ENCODE measurements at places on chromosomes 11 and 22.

DNA sequence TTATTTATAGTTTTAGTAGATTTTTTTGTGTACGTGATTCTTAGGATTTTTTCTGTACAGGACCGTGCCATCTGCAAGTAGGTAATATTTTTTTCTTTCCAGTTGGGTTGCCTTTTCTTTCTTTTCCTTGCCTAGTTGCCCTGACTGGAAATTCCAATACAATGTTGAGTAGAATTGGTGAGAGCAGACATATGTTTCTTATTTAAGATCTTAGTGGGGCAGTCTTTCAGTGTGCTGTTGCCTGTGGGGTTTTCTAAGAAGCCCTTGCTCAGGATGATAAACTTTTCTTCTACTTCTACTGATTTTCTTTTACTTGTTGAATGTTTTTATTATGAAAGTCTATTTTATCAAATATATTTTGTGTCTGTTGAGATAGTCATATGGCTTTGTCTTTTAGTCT is 33.0 kb downstream of the ATXN10 start:
- DNase-seq: no peak

GRCh38 chr11:83019888-83020579 is 51.7 kb downstream of the RAB30 start:
- peak; percentile 46 for DNase-seq

DNA sequence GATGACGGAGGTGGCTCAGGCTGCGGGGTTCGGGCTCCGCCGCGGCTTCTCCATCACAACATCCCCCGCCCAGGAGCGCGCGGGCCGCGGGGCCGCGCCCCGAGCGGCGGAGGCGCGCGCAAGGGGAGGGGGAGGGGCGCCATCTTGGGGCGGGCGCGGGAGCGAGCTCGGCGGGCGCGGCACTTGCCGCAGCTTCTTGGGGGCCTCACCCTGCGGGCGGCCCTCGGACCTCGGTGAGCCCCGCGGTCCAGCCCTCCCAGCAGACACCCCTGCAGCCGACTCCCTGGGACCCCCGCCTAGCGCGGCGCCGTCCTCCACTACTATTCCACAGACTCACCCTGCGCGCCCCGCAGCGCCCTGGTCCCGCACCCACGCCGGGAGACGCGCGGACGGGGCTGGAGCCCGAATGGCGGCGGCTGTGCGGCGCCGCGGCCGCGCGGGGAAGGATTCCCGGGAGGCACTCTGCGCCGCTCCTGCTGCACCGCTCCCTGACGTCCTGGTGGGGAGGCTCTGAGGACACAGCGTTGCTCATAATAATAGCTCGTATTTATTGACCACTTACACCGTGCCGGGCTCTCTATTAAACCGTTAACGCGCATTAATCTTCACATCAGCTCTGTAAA is at the start of gene APBB1:
Gene APBB1 (minus strand): TSS at position 86 of the 623 bp plus-strand sequence. CDS start 7,747 bp downstream, outside the sequence.
- peak; percentile 72 for DNase-seq

- no peak for DNase-seq
Observed at GRCh38 chr11:34254011-34254410, 103.8 kb downstream of the ABTB2 start.

DNA sequence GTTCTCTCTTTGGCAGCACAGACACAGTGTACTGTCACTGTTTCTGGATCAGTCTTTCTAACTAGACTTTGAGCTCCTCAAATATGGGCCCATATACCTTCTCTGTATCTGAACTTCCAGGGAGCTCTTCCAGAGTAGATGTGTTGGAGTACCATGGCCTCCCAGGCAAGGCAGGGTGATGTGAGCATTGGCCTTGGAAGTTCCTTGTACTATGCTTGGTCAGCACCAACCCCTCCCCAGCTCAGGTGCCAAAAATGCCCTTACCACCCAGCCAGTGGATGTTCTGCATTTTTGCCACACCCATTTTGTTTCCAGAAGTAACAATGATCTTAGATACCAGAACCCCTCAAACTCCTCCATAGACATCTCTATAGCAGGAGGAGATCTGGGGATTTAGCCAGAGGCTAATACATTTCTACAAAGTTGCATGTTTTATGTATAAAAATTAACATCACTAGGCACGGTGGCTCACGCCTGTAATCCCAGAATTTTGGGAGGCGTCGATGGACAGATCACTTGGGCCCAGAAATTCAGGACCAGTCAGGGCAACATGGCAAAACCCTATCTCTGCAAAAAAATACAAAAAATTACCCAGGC is 132.7 kb downstream of the CCDC81 start:
- DNase-seq: no peak

- no peak for DNase-seq
Observed at GRCh38 chr11:21430537-21430936, 761.2 kb downstream of the NELL1 start.

DNA sequence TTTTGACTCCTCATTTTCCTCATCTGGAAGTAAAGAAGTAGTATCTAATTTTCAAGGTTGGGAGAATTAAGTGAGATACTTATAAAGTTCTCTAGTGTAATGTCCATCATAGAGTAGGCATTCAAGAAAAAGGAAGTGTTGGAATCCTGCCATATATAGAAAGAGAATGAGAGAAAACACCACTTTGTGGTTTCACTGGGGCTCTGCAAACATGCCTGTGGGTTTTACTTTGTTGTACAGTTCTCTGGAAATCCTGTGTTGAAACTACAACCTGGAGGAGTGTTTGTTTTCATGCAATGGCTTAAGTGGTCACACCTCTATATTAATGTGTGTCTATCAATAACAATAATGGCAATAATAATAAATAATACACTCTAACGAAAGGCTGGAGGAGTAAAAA is 741.7 kb downstream of the NELL1 start:
- no peak for DNase-seq

DNA sequence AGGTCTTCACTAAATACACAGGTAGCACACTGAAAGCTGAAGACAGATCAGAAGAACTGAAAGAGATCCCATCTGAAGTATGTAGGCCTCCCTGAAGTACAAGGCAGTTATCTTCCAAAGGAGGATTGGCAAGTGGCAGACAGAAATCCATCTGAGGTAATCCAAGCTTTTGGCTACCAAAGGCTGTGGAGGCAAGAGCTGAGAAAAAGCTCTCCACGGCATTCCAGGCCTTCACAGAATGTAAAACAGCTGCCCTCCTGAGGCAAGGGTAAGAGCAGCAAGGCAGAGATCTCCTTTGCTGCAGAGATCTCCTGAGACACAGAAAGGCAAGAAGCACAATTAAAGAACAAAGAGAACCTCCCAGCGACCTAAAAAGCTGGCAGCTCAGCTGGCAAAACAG is 19.1 kb downstream of the PIK3C2A start:
- DNase-seq: no peak

GRCh38 chr11:104320097-104320496 is 156.2 kb upstream of the PDGFD start:
- no peak for DNase-seq

DNA sequence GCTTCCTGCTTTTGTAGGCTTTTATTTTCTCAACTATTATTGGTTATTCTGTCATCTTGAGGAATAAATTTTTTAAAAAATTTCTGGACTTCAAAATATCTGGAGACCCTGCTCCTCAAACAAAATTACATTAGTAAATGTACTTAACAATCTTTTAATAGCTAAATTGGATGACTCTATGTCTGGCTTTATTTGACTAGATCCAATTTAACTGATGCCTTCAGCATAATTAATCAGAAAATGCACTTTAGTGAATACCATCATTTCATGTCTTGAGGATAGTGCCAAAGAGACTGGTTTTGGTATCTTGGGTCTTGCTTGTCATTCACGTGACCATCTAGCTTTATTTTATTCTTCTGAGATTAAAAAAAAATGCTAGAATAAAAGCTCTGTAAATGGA is 1301.2 kb downstream of the JRKL start:
- no peak for DNase-seq

- no peak for DNase-seq
Observed at GRCh38 chr22:27632451-27633295, 168.9 kb downstream of the MN1 start.

DNA sequence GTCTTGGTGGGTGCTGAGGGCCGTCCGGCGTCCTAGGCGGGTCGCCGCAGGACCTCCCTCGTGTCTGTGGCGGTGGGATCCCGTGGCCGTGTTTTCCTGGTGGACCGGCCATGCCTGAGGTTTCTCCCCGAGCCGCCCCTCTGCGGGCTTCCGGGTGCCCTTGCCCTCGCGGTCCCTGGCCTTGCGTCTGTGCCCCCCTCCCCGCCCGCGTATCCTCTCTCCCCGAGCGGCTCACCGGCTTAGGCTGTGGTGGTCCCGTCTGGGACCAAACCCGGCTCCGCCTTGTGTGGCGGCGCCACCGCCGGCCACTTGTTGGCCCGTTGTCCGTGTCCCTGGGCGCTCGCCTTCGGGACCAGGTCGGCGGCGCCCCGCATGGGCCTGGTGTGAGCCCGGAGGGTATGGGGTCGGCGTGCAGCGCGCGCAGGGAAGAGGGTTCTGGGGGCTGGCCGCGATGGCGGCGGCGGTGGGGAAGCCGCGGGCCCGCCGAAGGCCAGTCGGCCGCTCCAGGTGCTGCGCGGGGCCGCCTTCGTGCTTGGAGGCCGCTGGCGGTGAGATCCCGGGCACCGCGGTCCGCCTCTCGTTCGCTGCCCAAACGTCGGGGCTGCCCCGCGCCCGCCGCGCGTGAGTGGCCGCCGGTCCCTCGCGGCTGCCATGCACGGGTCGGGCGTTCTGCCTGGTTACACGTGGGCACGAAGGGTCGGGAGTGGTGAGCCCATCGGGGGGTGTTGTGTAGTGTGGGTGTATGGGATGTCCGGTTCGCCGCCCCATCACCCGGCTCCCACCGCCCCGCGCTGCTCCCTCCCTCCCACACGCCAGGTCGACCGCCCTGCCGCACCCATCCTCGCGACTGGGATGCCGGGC is 3899.1 kb upstream of the OR11H1 start:
- DNase-seq: no peak

- DNase-seq: no peak
Observed at GRCh38 chr22:31039393-31039792, 41.7 kb upstream of the SMTN start.

Data from anterior cingulate cortex (tissue), 58 donors.